Stimulated activated CD4-positive, alpha-beta T cell treated with anti-CD3 and anti-CD28 coated beads, Interleukin-4, amount 100 ng/mL, for 48 hours (primary cell): ENCODE measurements at places on chromosomes 3 and 15.

DNA sequence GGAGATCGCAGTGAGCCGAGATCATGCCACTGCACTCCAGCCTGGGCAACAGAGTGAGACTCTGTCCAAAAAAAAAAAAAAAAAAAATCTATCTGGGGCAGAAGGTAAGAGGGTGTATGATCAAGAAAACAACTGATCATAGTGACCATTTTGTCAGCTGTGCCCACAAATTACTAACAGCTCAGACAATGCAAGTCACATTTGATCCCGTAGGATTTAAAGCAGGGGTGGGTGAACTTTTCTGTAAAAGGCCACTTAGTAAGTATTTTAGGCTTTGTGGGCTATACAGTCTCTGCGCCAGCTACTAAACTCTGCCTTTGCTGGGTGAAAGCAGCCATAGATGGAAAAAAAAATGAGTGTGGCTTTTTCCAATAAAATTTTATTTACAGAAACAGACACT lies 57.6 kb upstream of the ABI3BP start:
- DNase-seq: no peak

DNA sequence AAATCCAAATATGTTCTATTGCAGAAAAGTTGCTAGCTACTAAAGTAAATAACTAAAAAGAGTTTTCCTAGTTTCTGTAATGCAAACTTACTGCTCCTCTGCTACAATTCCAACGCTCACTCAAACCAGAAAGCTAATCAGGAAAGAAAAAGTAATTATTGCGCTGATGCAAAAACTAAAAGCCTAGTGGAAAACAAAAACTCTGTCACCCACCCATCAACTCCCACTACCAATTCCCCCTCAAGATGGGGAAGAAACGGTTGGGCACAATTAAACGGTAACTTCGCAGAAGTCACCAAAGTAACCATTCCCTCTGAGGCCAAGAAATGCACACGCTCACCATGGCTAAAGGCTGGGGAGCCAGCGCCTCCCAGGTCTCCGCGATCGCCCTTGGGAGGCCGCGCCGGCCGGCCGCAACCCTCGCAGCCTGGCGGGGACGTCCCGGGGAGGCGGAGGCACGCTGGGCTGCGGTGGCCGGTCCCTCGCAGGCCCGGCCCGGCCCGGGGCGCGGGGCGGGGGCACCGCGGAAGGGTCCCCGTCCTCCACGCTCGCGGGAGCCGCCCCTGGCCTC lies 684 bp downstream of the SLTM start:
- DNase-seq: no peak

DNA sequence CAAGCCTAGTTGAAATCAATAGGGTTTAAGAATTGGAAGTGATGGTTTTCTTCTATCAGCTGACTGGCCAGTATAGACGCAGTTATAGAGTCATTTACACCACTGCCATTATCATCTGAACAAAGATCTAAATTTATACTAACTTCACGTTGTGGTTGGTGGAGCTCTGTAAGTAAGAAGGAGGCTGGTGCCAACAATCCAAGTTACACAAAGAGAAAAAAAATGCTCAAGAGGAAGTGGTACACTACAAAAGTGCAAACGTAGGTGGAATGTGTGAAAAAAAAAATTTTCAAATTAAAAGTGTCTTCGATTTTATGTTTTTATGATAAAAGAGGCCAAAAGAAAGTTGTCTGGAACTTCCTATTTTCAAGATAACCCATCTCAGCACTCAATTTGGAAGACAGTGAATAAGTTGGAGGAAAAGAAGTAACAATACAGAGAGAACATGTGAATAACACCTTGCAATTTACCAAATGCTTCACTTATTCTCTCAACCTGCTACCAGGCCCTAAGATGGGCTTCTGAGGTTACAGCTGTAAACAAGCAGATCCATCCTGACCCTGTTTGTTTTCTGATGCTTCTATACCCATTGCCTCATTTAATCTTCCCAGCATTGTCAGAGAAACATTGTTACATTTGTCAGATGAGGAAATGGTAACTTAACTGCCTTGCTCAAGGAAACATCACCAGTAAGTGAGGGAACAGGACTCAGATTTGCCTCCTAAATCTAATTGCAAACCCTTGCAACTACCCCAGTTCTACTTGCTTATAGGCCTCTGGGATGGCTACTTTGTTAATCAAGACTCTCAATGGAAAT lies 12.0 kb upstream of the TASOR start:
- no peak for DNase-seq

- DNase-seq: no peak
Observed at GRCh38 chr3:190581041-190581541, 67.2 kb downstream of the IL1RAP start.

GRCh38 chr15:52042051-52042851 lies 23.2 kb downstream of the MAPK6 start:
- DNase-seq: no peak

- no peak for DNase-seq
Observed at GRCh38 chr15:22877117-22877516, 38.7 kb downstream of the NIPA2 start.

DNA sequence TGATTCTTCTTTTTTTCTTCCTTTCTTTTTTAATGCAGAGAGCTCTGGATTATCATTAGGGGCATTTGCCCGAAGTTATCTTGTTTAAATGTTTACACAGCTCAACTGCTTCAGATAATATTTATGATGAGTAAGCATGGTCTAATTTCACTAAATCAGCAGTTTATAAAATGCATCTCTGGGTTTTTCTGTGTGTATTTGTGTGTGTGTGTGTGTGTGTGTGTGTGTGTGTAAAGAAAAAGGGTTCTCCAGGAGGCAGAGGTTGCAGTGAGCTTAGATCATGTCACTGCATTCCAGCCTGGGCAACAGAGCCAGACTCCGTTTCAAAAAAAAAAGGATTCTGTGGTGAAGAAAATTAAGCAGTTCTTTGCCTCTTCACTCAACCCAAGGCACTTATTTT lies 25.9 kb upstream of the TNFSF10 start:
- DNase-seq: no peak

- DNase-seq: no peak
Observed at GRCh38 chr3:55201779-55202178, 273.9 kb upstream of the LRTM1 start.

DNA sequence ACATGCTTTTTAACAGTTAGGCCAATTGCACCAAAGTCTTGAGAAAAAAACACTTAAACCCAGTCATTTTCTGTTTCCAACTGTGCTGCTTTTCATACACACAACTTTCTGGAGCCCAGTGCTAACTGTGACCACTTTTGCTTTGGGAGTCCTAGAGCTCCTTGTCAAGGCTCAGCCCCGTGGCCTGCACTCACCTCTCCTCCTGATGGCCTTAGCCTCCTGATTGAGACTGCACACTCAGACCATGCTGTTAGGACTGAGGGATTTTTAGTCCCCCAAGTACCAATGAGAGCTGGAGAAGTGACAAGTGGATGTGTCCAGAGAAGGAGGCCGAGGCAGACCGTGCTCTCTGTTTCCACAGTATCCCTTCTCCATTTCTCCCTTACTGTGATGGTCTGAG lies 15.2 kb upstream of the RARRES1 start:
- no peak for DNase-seq

DNA sequence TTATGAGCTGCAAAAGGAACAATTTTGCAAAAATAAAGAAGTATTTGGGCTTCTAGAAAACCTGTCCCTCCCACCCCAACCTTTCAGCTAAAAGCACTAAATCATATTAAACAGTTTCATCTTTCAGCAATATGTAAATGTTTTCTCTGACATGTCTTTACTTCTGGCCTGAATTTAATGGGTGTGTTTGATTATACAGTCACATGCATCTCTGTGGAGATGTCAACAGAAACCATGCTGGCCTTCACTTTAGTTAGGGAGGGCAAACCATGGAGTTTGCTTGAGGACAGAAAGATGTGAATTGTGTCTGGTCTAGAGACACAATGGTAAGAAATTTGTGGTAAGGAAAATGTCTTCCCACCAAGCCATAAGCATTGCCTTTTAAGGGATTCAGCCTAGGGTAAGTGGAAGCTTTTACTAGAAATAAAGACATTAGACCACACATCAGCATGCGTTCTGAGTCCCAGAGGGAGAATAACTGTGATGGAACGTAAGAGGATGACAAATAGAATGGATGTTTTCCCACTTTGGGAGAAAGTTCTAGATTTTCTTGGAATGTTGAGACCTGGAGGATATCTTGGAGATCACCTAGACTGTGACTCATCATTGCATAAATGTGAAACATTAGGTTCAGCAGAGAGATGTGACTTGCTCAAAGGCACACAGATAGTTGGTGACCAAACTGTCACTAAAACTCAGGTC lies 68.9 kb downstream of the ST8SIA2 start:
- no peak for DNase-seq

- DNase-seq: no peak
Observed at GRCh38 chr3:45082142-45082538, 56.0 kb downstream of the CLEC3B start.

GRCh38 chr3:146390006-146390772 lies 79.2 kb downstream of the PLSCR2 start:
- no peak for DNase-seq

DNA sequence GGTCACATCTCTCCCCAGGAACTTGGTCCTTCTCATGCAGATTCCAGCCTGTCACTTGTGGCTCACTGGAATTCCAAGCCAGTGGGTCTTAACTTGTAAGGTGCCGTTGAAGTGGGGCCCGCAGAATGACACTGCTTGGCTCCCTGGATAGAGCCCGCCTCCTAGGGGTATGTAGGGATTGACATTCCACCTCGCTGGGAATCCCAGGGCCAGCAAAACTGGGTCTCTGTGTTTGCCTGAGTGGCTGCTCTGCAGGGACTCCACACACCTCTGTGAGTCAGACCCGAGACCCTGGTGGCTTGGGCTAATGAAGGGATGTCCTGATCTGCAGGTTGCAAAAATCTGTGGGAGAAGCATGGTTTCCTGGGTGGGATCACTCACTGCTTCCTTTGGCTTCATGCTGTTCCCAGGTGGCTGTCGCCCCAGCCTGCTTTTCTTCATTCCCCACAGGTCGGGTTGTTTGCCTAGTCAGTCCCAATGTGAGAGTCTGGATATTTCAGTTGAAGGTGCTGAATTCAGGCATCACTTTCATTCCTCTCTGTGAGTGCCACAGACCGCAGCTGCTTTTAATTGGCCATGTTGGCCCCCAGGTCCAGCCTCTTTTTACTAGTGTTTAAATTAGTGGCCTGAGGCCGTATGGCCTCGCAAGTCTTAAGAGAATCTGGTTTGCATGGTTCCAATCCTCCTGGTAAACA lies 156.0 kb upstream of the TRIM42 start:
- DNase-seq: no peak

GRCh38 chr3:106296062-106296461 lies 427.2 kb upstream of the CBLB start:
- no peak for DNase-seq

- DNase-seq: no peak
Observed at GRCh38 chr15:69561071-69561784, 108.6 kb downstream of the RPLP1 start.

DNA sequence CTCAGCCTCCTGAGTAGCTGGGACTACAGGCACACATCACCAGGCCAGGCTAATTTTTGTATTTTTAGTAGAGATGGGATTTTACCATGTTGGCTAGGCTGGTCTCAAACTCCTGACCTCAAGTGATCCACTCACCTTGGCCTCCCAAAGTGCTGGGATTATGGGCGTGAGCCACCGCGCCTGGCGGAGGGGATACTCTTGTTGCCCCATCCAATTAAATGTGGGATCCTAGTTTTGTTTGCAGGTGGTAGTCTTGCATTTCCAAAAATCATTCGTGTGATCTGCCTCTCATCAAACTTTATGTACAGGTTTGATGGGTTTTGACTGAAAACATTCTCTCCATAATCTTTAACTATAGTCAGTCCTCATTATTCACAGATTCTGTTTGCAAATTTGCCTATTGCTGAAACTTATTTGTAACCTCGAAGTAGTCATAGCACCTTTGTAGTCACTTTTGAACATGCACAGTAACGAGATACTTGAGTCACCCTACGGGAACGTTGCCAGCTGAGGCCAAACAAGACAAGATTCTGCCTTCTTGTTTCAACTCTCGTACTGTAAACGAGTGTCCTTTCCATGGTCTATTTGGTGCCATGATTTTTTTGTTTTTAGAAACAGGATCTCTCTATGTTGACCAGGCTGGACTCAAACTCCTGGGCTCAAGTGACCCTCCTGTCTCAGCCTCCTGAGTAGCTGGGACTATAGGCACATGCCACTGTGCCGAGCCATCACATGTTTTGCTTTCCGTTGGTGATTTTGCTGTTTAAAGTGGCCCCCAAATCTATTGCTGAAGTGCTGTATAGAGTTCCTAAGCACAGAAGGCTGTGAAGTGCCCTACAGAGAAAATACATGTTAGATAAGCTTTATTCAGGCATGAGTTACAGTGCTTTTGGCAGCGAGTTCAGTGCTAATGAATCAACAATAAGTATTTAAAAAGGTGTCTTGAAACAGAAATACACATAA lies 8.1 kb upstream of the MAPK6 start:
- DNase-seq: peak; percentile 66

GRCh38 chr3:168096210-168096652 lies 507 bp upstream of the GOLIM4 start:
- DNase-seq: no peak

DNA sequence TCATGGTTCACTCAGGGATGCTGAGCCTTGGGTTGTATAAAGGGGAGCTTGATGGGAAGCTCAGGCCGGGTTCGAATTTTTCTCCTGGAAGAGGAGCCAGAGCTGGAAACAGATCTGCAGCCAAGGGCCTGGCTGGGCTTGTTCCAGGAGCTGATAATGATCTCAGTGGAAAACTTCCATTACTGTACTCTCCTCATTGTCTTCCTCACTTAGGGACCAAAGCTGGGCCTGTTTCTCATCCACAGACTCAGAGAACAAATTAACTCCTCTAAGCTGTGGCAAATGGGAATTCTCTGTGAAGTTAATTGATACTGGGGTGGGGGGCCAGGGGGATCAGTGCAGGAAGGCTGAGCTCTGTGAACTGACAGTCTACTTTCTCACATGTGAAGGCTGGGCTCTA lies 92.0 kb downstream of the PRICKLE2 start:
- no peak for DNase-seq

DNA sequence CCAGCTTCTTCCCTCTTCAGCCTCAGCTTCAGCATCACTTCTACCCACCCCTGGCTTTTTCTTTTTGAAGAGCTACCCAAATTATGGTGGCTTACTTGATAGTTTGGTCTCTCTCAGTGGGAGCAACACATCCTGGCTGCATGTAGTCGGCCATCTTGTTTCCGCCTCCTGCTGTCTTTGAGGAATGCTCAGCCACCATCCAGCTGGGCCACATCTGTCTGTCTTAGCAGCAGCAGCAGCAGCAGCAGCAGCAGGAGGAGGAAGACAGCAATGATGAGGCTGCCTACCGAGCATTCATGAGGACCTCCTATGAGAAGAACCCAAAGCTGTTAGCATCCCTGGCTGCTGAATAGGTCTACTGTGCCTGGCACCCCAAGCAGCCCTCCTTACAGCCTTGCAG lies 19.7 kb downstream of the IL16 start:
- DNase-seq: no peak

GRCh38 chr15:53511175-53511574 lies 248.3 kb downstream of the WDR72 start:
- DNase-seq: no peak

DNA sequence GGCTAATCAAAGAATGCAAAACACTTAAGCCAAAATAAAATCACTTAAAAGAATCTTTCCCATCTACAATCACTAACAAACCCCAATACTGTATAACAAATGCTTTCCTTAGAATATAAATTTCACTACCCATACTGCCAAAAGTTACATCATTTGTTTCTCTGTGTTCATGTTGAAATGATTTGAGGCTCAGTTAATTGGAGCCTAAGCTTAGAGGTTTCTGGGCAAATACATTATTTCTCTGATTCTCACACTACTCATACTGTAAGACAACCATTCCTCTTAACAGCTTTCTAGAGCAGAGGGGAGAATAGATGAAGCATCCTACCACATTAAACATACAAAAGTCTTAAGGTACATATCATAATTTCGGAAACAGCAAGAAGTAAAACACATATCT lies 2.1 kb downstream of the RIOX2 start:
- DNase-seq: no peak

- peak; percentile 24 for DNase-seq
Observed at GRCh38 chr15:90101130-90101968, 919 bp downstream of the IDH2 start.
